ENCODE measurements at places on chromosomes 7 and 10.

GRCh38 chr7:107045980-107046379, 1.5 kb downstream of the PRKAR2B start:
- no peak for DNase-seq

DNA sequence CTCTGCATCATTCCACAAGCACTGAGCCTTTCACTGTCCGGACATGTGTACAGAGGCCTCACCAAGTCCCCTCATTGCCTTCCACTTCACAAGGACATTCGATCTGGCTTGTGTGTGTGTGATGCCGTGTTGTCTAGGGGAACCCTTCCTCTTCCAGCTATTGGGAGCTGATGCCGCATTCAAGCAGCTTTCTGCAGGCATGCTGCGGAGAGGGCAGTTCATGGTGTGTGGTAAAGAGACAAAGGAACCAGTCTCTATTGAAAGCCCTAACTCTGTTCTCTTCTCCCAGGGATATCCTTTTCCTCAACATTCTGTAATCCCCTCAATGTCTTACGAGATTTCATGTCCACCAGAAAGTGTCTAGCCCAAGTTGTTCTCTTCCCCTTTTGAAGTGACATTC, 141.6 kb downstream of the ALOX5 start:
- no peak for DNase-seq

- DNase-seq, result no peak
These were observed 169.0 kb upstream of the GPR26 start for GRCh38 chr10:123496996-123497660.

DNA sequence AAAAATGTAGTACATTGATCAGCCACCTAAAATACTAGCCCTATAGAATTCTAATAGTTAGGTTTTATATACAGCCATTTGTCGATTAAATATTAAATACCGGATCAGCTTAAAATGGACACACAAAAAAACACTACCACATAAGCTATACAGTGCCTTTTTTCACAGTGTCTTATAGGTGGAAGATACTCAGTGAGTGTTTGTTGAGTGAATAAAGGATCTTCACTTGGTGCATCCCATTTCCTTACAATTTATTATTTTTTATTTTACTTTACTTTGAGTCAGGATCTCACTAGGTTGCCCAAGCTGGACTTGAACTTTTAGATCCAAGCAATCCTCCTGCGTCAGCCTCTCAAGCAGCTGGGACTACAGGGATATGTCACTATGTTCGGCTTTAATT, 335.4 kb upstream of the KAT6B start:
- no peak for DNase-seq

DNA sequence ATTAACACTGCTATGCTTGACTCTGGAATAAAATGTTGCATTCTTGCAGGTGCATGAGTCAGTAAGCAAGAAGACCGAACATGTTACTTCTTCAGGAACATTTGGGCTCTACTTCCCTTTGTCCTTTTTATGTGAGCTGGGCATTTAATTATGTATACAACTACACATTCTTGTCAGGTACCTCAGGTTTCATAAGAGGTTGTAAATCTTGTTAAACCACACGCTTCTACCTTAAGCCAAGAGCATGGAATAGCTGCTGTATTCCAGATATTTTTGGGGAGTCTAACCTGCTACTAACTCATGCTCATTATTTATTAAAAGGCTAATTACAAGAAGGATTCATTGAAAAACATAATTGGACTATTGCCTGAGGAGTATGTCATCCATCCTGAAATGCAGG, 414.2 kb upstream of the KLF6 start:
- no peak for DNase-seq

GRCh38 chr7:29270594-29271318, 76.2 kb downstream of the CHN2 start:
- DNase-seq, result no peak

- DNase-seq, result no peak
These were observed 658 bp upstream of the SGCE start for GRCh38 chr7:94656658-94656924.

GRCh38 chr10:42933448-42934340, 143.2 kb upstream of the RET start:
- DNase-seq, result no peak

- DNase-seq, result no peak
These were observed 24.9 kb downstream of the MTURN start for GRCh38 chr7:30159698-30160143.

DNA sequence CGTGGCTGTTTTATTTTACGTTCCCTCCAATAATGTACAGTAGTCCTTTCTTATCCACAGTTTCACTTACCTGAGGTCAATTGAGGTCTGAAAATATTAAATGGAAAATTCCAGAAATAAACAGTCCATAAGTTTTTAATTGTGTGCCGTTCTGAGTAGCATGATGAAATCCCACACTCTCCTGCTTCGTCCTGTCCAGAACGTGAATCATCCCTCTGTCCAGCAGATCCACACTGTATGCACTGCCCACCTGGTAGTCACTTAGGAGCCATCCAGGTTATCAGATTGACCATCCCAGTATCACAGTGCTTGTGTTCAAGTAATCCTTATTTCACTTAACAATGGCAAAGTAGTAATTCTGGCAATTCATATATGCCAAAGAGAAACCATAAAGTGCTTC, 46.3 kb downstream of the STARD3NL start:
- no peak for DNase-seq

DNA sequence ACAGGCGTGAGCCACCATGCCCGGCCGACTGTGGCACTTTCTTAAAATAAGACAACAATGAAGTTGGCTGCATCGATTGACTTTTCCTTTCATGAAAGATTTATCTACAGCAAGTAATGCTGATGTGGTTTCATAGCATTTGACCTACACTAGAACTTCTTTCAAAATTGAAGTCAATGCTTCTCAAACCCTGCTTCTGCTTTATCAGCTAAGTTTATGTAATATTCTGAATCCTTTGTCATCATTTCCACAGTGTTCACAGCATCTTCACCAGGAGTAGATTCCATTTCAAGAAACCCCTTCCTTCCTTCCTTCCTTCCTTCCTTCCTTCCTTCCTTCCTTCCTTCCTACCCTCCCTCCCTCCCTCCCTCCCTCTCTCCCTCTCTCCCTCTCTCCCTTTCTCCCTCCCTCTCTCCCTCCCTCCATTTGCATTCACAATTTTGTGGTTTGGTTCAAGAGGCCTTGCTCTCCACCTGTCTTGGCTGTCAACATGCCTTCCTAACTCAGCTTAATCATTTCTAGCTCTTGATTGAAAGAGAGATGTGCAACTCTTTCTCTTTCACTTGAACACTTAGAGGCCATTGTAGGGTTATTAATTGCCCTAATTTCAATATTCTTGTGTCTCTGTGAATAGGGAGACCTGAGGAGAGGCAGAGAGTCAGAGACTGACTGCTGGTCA, 52.1 kb downstream of the HDAC9 start:
- no peak for DNase-seq

DNA sequence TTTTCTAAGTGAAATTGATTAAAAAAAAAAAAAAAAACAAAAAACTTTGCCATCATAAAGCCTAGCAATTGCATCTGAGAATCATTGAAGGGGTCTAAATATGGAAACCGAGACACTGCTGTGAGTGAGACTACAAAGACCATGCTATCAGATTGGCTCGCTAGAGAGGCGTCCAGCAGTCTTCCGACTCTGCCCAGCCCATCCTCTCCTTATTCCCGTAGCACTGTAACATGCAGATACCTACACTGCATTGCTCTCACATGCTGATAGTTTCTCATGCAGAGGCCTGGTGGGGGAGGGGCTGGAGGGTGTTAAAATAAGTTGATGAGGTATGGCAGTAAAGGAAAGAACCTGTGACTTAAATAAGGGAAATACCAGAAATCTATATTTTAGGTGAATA, 130.7 kb downstream of the NRF1 start:
- no peak for DNase-seq

DNA sequence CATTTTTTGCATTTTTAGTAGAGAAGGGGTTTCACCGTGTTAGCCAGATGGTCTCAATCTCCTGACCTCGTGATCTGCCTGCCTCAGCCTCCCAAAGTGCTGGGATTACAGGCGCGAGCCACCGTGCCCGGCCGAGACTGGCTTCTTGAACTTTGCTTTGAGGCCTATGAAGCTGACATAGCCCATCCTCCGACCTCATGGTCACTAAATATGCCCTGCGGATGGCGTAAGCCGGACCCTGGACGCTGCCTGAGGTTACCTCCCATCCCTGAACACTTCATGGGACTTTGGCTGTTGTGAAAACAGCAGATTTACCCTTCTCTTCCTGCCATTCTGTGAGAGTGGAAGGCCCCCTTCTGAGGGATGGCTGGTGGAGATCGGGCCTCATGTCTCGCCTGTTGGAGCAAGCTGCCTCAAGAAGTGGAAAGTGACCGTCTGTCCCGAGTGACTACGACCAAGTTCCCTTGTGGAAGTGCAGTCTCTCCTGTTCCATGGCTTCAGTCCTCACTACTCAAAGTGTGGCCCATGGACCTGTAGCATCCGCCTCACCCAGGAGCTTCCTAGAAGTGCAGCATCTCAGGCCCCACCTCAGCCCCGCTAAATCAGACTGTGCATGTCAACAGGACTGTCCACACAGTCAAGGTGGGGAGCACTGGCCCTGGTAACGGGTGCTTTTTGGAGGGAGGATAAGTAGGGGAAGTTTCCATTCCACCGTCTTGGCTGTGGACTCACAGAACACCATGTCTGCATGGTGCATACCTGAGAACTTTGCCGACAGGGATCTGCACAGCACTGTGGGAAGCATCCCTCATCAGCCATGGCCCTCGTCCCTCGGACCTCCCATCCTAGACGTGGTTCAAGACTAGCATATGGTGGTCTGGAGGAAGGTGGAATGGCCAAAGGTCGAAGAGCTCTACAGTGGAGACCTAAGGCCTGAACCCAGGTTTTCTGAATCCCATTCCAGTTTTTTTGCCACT, 210.5 kb upstream of the SHH start:
- DNase-seq, result no peak

DNA sequence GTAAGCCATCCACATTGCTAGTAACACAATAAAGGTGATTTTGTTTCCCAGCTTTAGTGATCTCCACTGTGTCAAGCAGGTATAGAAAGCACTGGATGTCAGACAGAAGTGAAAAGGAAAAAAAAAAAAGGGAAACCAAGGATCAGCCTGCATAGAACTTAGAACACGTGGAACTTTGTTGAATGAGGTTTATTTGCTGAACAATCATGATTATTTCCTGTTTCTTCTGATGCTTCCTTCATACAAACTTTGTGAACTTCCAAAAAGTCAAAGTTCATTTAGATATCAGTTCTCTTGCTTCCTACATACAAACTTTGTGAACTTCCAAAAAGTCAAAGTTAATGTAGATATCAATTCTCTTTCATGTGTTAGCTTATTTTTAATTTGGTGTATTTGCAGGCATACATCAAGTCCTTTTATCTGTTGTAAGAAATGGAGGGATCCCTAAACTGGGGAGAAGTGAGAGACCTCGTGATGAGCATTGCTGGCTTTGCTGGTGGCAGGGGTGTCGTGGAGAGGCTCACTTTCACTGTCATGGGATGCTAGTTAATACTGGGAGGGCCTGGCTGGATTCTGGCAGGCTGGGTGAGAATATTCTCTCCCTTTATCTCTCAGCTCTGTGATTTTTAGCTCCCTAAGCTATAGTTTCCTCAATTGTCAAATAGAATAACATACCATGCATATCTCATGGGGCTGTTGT, 298.4 kb downstream of the INHBA start:
- no peak for DNase-seq

GRCh38 chr7:5591278-5591874, 167.7 kb upstream of the TNRC18 start:
- no peak for DNase-seq

GRCh38 chr7:537911-538634, 18.4 kb upstream of the PDGFA start:
- no peak for DNase-seq

DNA sequence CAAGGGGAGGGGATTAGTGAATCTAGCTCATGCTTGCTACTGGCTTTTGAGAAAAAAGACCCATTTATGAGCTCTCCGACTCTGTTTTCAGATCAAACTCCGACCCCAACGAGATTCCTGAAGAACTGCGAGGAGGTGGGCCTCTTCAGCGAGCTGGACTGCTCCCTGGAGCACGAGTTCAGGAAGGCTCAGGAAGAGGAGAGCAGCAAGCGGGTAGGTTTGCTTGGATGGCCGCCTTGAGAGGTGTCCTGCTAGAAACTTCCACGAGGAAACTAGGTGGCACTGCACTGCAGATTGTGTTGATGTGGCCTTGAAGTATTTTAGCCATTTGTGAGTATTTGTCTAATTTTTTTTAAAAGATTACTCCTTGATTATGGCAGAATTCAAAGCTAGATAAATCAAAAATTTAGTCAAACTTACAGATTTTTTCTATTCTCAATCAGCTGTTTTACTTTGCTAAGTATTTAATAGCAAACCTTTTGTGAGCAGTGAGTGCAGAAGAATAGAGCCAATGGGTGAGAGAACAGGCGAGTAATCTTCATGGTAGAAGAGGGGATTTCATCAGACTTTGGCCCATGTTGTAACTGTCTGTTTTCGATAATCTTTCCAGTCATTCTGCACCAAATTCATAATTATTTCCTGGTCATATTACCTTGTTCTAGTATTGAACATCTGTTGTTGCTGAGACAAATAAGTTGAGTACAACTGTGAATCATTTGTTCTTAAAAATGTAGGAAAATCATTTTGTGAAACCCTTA, 95.4 kb downstream of the CREB5 start:
- no peak for DNase-seq

- no peak for DNase-seq
These were observed 400.4 kb downstream of the CDC14C start for GRCh38 chr7:49324707-49325106.

GRCh38 chr10:107206833-107207232, 42.3 kb upstream of the SORCS1 start:
- no peak for DNase-seq

DNA sequence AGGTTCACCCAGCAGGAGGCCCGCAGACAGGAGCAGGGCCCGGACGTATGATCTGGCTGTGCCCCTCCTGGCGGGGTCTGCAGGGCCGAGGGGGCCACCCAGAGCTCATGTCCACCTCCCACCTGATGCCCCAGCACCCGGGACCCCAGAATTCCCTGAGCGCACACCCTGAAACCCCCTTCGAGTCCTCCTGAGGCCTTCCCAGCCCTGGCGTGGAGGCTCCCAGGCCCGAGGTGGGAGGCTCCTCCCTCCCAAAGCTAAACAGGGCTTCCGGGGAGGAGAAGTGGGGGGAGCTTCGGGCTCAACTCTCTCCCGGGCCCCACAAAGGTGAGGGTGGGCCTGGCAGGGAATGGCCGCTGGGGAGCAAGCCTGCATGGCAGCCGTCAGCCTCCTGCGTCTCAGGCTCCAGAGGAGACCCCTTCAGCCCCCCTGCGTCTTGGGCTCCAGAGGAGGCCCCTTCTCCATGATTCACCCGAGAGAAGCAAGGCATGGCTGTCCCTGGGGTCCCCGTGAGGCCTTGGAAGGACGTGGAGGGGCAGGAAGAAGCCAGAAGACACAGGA, 30.2 kb downstream of the MICALL2 start:
- DNase-seq, result no peak

All from stimulated activated CD4-positive, alpha-beta T cell treated with anti-CD3 and anti-CD28 coated beads, Interleukin-15, amount 100 ng/mL, for 1 hour (primary cell).